ENCODE measurements at places on chromosomes 1 and 21. TPM values are rescaled to one million over a fixed set of nuclear protein-coding genes. Genes with fewer than 3 reads are reported as not detected.

The RPE65 gene
- not detected for total RNA-seq

The SERPINC1 gene
- not detected for total RNA-seq

The SERINC2 gene
- total RNA-seq = 10.9 TPM

The GREM2 gene
- total RNA-seq = 5.6 TPM

The KRTAP11-1 gene
- total RNA-seq = not detected

The NDUFS2 gene
- total RNA-seq = 130 TPM

The DFFB gene
- total RNA-seq = 5.1 TPM

The AXDND1 gene
- under 0.01 TPM for total RNA-seq

The RXFP4 gene
- total RNA-seq = not detected

The DNAJC28 gene
- total RNA-seq = 4.0 TPM

The TPTE gene
- total RNA-seq = not detected

The DYNLT4 gene
- total RNA-seq = 0.36 TPM

The TMPRSS2 gene
- not detected for total RNA-seq

The AIRE gene
- not detected for total RNA-seq

The LRRC41 gene
- 103 TPM for total RNA-seq

The MYOG gene
- not detected for total RNA-seq

The PTPRC gene
- under 0.01 TPM for total RNA-seq

The KRTAP21-1 gene
- total RNA-seq = not detected

The SLC2A1 gene
- total RNA-seq = 28.3 TPM

The DMBX1 gene
- total RNA-seq = not detected

The OR2G6 gene
- not detected for total RNA-seq

The NBPF26 gene
- total RNA-seq = 40.7 TPM

The LCE1F gene
- not detected for total RNA-seq

The C8A gene
- not detected for total RNA-seq

Measured in osteoblast (primary cell).